Heart left ventricle (tissue), 16 donors: ENCODE measurements at places on chromosomes 2 and 18.

DNA sequence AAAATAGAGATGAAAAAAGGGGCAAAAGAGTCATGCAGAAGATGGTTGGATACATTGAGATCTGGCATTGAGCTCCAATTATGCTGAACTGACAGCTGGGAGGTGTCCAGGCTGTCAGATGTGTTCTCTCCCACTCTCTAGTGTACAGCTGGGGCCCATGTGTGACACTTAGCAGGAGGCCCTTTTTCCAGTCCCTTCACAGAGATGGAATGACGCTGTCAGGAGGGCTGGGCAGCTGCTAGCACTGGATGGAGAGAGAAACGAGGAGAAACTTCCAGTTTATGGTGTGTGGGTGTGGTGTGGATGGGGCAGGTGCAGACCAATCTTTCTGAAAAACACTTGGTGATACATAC is 437.7 kb upstream of the HS6ST1 start:
- DNase-seq: no peak

GRCh38 chr2:196218106-196218505 is 46.7 kb upstream of the STK17B start:
- no peak for DNase-seq

GRCh38 chr18:57882465-57882864 is 79.3 kb upstream of the ATP8B1 start:
- DNase-seq: no peak

GRCh38 chr2:117222809-117223208 is 591.7 kb upstream of the DDX18 start:
- no peak for DNase-seq

DNA sequence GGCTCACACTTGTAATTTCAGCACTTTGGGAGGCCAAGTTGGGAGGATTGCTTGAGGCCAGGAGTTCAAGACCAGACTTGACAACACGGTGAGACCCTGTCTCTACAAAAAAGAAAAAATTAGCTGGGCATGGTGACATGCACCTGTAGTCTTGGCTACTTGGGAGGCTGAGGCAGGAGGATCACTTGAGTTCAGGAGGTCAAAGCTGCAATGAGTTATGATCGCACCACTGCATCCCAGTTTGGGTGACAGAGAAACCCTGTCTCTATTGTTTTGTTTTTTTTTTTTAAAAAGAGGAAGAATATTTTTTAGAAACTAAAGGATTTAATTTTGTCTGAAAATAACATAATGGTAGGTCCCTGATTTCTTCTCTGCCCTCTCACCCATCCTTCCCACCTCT is 79.4 kb upstream of the TMEM200C start:
- DNase-seq: no peak

DNA sequence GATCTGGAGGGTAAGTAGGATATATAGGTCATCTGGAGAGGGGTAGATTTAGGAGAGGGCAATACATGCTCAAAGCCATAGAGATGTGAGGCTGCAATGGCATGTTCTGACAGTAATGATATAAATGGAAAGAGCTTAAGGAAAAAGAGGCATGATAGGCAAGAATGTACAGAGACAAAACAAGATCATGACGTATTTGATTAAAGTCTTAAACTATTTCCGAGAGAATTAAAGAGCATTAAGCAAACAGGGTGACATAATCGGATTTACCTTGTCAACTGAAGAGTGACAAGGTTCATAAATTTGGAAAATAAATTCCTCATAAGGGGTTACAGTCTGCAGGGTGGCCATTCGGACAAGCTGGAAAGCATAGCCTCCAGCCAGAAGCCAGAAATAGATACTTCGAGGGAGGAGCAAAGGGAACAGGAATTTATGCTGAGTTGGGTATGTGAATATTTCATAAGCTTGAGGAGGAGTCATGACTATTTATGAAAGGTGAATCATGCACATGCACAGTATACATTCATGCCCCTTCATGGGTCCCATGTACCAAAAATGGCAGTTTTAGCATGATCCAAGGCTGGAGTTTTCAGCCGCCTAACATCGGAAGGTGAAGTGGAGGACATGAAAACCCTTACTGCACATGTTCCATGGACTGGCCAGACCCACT is 396.2 kb upstream of the VWC2L start:
- DNase-seq: no peak

DNA sequence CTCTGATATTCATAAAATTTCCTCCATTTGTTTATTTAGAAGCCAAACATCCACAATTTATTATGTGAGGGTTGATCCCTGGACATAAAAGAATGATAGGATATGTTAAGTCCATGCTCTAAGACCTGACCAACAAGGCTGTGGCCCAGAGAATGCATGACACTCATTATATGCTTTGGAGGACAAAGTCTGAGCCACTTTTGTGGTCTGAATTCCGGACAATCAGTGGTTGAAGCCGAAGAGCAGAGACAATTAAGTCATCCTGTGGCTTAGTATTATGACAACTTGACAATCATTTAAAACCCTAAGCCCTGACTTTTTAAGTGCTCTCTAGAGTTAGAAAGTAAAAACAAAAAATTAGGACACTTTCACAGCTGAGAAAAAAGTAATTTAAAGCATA is 483.3 kb downstream of the PLCL1 start:
- no peak for DNase-seq

- DNase-seq: no peak
Measured at GRCh38 chr2:162197069-162197825, 45.2 kb upstream of the GCG start.

DNA sequence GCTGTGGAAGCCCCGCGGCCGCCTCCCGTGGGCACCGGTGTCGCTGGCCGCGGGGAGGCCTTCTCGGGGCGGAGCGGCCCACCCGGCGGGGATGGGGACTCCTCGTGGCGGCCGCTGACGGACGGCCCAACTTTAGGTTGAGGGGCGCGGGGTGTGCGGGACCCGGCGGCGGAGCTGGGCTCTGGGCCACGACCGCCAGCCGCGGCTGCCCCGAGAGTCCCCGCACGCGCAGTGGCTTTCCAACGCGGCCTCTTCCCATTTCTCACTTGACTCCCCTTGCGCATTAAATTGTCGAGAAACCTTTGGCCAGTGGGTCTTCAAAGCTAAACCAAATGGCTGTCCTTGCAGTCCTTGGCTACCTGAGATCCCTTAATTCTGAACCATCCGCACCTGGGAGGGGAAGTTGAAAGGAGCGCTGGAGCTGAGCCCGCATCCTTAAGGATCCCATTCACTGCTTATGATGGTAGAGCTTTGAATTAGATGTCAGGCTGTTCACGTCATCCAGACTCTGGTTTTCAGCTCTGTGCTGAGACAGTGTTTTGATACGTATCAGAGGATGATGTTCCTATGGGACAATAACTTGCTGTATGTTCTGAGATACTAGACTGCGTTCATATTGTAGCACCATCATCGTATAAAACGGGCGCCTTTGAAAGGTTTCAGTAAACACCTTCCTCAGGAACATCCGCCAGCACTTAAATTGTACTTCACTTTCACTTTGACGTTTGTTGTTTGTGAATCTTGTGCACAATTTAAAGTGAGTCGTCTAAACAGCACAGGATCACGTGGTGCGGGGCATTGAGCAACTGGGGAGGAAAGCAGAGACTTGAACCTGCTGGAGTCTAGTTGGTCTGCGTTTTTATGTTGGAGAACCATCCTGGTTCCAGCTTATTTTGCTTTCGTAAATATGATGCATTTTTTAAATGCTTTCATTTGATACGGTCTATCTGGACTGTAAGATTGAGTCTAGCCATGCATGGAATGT is 874 bp downstream of the CLIP4 start:
- peak; percentile 72 for DNase-seq

DNA sequence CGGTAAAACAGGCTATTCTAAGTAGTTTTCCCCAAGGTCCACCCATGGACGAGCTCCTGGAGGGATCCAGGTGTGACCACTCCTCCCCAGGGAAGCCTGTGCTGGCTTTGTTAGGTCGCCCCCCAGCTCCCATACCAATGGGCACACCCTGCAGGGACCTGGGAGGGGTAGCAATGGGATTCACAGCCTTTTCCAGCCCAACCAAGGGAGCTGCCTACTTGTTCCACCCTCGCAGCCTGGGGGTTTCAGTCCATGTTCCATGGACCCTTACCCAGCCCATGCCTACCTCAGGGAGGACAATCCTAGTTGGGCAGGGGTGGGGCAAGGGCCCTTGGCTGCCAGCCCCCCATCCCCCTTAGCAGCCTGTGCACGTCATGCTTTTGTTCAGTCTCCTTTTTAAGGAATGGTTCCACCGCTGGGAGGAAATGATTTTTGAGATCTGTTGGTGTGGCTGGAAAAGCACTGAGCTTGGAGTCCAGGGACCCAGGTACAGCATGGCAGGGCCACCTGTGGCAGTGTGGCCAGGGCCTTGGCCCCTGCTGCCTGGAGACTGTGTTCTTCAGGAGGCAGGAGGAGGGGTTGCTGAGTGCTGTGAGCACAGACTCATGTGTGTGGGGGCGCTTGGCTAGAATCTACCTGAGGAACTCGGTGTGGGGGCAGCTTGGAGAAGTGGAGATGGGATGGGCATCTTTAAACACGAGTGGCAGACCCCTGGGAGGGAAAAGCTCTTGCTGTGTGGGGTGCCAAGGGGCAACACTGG is 166.8 kb downstream of the TWIST2 start:
- no peak for DNase-seq

GRCh38 chr2:231160701-231161100 is 35.9 kb upstream of the HTR2B start:
- no peak for DNase-seq

DNA sequence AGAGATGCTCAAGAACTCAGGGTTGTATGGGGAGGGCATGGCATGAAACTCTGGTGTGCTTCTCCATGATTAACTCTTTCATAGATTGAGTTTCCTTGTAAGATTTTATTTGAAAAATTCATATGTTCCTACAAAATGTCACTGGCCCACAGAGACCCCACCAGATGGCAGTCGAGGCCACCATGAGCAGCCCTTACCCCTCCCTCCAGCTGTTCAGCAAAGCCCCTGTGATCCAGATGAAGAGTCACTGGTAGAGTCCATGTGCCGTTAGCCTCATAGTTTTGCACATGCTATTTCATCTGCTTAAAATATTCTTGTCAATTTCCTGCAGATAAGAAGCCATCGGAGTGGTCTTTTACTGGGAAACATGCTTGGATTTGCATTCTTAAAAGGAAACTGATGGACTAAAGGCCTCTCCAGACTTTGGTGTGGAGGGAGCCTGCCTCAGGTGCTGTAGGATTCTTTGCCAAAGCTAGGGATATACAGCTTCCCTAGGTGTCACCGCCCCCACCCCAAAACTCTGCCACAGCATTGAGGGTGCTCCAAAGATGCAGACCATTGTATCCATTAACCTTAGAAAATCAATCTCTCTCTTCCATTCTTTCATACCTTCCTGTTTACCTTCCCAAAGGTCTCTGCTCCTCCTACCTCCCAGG is 18.8 kb downstream of the ZNF385B start:
- DNase-seq: no peak

GRCh38 chr18:63511285-63511684 is 30.9 kb upstream of the SERPINB12 start:
- no peak for DNase-seq

DNA sequence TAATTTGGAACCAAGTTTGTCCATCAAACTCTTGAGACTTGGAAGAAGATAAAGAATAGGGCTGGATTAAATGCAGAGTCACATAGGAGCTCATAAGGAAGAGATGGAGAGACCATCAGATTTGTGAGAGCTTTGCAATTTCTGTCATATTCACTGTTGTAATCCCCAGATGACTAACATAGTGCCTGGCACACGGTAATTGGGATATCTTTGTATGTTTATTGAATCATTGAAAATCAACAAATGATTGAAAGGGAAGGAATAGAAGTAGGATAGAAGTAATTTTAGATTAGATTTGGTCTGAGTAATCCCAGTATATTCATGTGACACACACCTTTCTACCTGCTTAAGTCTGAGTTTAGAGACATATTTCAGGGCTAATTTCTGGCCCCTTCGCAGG is 75.4 kb downstream of the LCLAT1 start:
- DNase-seq: no peak

DNA sequence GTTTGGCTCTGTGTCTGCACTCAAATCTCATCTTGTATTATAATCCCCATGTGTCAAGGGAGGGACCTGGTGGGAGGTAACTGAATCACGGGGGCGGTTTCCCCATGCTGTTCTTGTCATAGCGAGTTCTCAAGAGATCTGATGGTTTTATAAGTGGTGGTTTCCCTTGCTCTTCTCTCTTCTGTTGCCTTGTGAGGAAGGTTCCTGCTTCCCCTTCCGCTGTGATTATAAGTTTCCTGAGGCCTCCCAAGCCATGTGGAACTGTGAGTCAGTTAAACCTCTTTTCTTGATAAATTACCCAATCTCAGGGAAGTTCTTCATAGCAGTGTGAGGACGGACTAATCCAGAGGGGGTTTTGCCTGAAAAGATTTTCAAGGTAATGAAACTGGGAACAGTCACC is 245.4 kb downstream of the GALR1 start:
- no peak for DNase-seq

- DNase-seq: no peak
Measured at GRCh38 chr2:3222636-3223035, 155.0 kb downstream of the EIPR1 start.

DNA sequence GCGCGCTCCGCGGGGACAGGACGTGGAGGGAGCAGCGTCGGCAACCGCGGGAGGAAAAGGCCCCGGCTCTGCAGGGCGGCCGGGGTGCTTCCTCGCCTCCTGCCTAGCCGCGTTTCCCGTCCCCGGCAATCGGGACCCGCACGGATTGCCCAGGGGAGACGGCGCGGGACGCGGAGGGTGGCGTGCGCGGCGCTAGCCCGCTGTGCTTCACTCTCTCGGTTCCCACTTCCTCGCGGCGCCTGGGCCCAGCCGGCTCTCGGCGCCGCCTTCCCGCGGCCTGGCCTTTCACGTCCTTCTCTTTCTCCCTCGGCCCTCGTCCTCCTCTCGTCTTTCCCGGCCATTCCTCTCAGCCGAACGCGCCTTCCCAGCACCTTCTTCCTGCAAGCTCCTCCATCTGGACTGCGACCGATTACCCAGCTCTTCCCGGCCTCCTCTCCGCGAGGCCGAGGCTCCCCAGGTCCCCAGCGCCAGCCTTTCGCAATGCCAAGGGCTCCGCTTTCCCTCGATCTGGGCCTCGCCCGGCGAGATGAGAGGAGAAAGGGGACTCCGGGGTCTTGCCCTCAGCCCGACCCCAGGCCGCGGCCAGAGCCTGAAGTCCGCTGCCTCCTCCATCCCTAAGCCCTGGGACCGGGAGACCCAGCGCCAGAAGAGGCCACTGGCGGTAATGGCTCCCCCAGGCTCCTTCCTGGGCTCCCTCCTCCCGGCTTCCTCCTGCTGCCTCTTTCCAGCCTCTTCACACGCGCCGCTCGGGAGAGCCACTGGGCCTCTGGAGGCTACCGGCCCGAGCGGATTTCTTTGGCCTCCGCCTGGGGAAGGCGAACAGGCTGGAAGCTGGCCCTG is 34.3 kb upstream of the ATP6V1B1 start:
- DNase-seq: no peak
